Stimulated activated CD4-positive, alpha-beta T cell treated with anti-CD3 and anti-CD28 coated beads, TNF-alpha, amount 100 ng/mL, for 24 hours (primary cell): ENCODE measurements at places on chromosomes 16 and 17.

DNA sequence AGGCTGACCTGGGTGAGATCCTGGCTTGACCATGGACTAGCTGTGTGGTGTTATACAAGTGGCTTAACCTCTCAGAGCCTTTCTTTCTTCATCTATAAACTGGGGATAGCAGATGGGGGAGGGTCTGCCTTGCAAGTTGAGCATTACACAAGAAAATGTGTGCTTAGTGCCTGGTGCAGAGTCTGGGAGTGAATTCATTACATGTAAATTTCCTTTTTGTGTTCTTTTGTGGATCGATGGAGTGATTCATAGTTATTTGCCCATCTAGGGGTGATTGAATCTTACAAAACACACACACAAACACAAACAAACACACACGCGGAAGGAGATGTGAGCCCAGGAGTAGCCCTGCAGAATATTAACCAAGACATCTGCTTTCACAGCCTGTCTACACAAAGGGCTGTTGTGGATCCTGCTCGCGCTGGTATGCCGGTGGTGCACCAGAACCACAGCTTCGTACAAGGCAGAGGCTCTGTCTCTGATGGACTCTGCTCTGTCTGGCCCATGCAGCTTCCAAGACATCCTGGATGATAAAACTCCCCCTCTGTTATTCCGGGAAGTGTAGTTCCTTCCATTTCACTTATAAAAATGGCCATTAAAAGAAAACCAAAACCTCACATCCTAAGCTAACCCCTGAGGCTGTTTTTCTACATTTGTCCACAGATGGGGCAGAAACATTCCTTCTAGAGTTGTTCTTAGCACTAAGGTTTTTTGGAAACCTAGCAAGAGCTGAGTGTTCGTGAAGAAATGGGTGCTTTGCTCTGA lies 86.1 kb downstream of the UTP18 start:
- DNase-seq: no peak

DNA sequence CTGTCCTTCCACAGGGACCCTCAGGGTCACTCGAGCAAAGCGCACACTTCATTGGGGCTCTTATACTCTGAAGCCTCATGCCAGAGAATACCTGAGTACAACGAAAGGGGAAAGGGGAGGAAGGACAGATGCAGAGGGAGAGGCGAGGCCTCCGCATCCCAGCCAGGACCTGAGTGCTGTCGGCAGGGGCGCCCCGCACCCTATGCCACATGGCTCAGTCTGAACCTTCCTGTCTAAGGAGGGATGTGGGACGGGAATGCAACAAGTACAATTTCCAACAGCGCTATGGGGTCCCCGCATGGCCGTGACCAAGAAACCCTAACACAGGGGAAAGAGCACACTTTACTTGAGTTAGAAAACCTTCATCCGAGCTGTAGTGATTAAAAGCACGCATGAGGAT lies 39.8 kb upstream of the FAAP100 start:
- no peak for DNase-seq

GRCh38 chr17:48471817-48472410 lies 41.9 kb upstream of the SKAP1 start:
- no peak for DNase-seq

GRCh38 chr16:12917246-12917645 lies 15.8 kb downstream of the SHISA9 start:
- DNase-seq: no peak

DNA sequence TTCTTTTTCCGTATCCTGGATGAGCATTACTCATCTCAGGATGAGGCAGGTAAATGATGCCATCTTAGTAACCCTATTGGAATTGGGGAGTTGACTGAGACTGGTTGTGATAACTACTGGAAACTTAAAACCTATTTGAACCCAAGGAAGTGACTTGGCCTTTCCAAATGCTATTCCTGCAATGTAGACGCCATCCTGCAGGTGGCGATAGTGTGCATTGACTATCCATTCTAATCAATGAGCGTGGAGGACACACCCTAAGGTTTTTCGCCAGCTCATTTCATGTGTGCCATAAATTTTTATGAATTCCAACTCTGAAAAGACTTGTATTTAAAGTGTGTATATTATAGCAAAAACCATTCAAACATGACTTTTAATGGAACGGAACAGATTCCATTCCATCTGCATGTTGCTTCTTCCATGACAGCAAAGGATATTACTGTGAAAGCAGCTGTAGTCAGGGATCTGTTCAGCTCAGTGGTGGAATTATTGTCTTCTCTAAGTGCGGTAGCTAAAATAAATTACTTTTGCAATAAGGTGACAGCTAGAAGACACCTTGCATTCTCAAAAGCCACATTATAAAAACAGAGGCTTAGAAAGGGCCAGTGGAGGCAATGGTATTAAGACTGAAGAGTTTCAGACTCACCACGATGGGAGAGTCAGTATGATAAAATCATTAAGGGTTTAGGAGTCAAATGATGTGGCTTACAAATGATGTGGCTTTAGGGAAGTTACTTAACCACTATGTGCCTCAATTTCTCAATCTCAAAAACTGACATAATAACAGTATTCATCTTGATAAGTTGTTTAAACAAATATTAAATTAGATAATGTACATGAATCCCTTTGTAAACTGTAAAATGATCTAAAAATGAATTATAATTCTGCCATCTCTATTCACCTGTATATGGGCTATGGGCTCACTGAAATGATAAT lies 55.5 kb downstream of the SYT17 start:
- no peak for DNase-seq

DNA sequence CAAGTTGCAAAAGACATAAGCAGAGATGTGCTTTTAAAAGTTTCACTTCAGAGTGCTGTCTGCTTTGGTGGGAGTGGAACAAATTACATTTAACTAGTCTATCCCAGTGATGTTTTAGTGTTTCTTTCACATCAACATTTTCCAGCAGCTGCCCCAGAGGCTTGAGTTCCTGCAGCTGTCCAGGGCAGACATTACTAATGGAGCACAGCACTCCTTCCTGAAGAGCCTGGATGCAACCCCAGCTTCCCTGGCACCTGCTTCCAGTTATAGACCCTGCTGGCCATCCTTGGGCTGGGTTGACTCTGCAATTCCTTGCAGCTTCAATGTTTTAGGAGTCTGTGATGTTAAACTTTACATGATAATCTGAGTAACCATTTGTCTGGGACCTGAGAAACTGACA lies 61.4 kb upstream of the PIRT start:
- no peak for DNase-seq

GRCh38 chr16:51524555-51525373 lies 373.7 kb upstream of the SALL1 start:
- DNase-seq: no peak
